Right atrium auricular region (tissue), 2 donors: ENCODE measurements at places on chromosomes 3 and 15.

DNA sequence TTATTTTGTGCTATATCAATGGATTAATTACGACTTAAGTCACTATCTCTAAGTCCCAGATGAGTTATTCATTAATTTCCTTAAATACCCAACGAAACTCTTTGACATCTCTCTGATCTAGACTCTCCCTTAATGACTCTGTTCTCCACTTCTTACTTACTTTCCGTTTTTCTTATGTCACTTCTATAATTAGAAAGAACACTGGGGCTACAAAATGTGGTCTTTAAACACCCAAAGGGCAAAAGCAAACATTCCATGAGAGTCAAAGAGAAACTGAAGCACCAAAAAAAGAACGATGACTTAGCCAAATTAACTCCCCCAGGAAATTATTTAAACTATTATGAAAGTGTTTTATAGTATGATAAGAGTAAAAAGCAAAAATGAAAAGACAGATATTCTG, 166.4 kb upstream of the UBE2E2 start:
- no peaks in the 10 kb centered on the region for H3K4me1 ChIP-seq
- no peak for DNase-seq
- H3K36me3 ChIP-seq: no peaks in the 10 kb centered on the region
- no peak overlapping the region for H3K4me3 ChIP-seq

DNA sequence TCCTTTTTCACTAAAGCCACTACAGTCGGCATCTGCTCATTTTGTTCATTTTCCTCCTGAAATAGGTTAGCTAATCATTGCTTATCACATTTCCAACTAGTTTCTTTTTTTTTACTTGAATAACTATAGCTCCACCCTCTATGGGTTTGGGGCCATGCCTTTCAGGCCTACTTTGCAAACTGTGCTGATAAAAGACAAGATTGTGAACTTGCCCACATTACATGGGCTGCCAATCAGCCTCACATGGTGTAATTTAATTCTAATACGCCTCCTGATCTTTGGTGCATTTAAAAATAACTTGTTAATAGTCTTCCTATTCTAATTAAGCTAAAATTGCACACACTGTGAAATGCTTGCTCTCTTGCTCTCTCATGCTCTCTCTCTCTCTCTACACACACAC, 90.5 kb downstream of the TGFBR2 start:
- peaks cover 42% of the 10 kb centered on the region for H3K36me3 ChIP-seq
- no peak overlapping the region for H3K4me3 ChIP-seq
- H3K27me3 ChIP-seq: no peaks in the 10 kb centered on the region
- no peaks in the 10 kb centered on the region for H3K4me1 ChIP-seq
- DNase-seq: no peak

DNA sequence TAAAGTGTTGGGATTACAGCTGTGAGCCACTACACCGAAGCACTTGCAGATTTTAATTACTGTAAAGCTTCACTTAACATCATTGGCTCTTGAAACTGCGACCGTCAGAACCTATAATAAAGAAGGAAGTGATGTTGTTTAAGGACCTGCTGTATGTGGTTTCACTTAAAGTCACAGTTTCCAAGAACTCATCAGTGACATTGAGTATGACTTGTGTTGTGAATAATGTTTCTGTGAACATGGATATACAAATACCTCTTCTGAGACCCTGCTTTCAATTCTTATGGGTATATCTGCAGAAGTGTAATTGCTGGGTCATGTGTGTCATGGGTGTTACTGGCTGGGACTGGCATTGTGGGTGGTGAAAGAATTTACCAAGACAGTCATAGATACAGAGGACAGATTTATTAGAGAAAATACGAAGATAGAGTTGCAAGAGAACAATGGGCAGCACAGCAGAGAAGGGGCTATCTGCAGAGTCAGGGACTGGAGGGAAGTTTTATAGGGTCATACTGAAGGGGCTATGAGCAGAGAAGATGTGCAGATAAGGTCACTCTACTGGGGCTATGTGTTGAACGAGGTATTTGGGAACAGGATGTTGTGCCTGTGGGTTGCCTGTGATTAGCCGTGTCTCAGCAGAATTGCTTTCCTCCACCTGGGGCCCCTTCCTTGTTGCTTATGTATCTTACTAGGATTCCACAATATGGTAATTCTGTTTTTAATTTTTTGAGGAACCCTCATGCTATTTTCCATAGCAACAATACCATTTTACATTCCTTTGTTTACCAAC, 4.5 kb downstream of the NDUFB5 start:
- no peaks in the 10 kb centered on the region for H3K4me1 ChIP-seq
- no peak for DNase-seq
- H3K27me3 ChIP-seq: no peaks in the 10 kb centered on the region
- H3K4me3 ChIP-seq: no peak overlapping the region
- H3K27ac ChIP-seq: no peak overlapping the region

- DNase-seq: no peak
- no peaks in the 10 kb centered on the region for H3K27me3 ChIP-seq
- no peak overlapping the region for H3K27ac ChIP-seq
Measured at GRCh38 chr15:77871852-77872371, 205.6 kb downstream of the TBC1D2B start.

GRCh38 chr15:78004919-78005634, 72.4 kb downstream of the TBC1D2B start:
- no peaks in the 10 kb centered on the region for H3K4me1 ChIP-seq
- H3K36me3 ChIP-seq: peaks cover 36% of the 10 kb centered on the region
- peak overlapping the region; percentile 47 for H3K27ac ChIP-seq
- peak; percentile 86 for DNase-seq

- H3K4me1 ChIP-seq: no peaks in the 10 kb centered on the region
- H3K27me3 ChIP-seq: no peaks in the 10 kb centered on the region
- DNase-seq: no peak
Measured at GRCh38 chr3:86869566-86869965, 121.4 kb downstream of the VGLL3 start.

- H3K27me3 ChIP-seq: no peaks in the 10 kb centered on the region
- H3K27ac ChIP-seq: no peak overlapping the region
- DNase-seq: no peak
- H3K4me3 ChIP-seq: no peak overlapping the region
- H3K36me3 ChIP-seq: no peaks in the 10 kb centered on the region
Measured at GRCh38 chr3:13687517-13687943, 138.6 kb downstream of the FBLN2 start.

- no peaks in the 10 kb centered on the region for H3K4me1 ChIP-seq
- H3K4me3 ChIP-seq: no peak overlapping the region
- no peak for DNase-seq
- H3K36me3 ChIP-seq: no peaks in the 10 kb centered on the region
- no peaks in the 10 kb centered on the region for H3K27me3 ChIP-seq
Measured at GRCh38 chr15:74506515-74506840, 34.5 kb upstream of the ARID3B start.
